ENCODE measurements at places on chromosomes 6 and 20. TPM values are rescaled to one million over a fixed set of nuclear protein-coding genes. Genes with fewer than 3 reads are reported as not detected.

The LAMA5 gene
- 56.7 TPM for polyA plus RNA-seq

The ULBP2 gene
- 0.78 TPM for polyA plus RNA-seq

The C20orf141 gene
- not detected for polyA plus RNA-seq

The CDH4 gene
- polyA plus RNA-seq = 0.95 TPM

The LY6G6C gene
- polyA plus RNA-seq = 0.19 TPM

The SLC22A7 gene
- 0.11 TPM for polyA plus RNA-seq

The PNLDC1 gene
- polyA plus RNA-seq = 0.31 TPM

The IL20RA gene
- 28.7 TPM for polyA plus RNA-seq

The METTL24 gene
- 0.46 TPM for polyA plus RNA-seq

The TMEM217 gene
- 0.57 TPM for polyA plus RNA-seq

The BEND3 gene
- polyA plus RNA-seq = 3.4 TPM

The CYP39A1 gene
- polyA plus RNA-seq = 2.0 TPM

The DLL1 gene
- polyA plus RNA-seq = 13.8 TPM

The HLA-A gene
- polyA plus RNA-seq = 60.0 TPM

The TGM3 gene
- 0.22 TPM for polyA plus RNA-seq

The TMC2 gene
- 0.05 TPM for polyA plus RNA-seq

The CST4 gene
- not detected for polyA plus RNA-seq

The SAPCD1 gene
- polyA plus RNA-seq = 2.1 TPM

The OR2H1 gene
- polyA plus RNA-seq = not detected

The OR2B6 gene
- polyA plus RNA-seq = not detected

The LY6G5C gene
- polyA plus RNA-seq = 2.5 TPM

The RIPPLY2 gene
- 0.34 TPM for polyA plus RNA-seq

The KIAA0408 gene
- polyA plus RNA-seq = 28.6 TPM

The IRF4 gene
- 2.4 TPM for polyA plus RNA-seq

The ARFGEF3 gene
- polyA plus RNA-seq = 1.6 TPM

The SLC44A4 gene
- polyA plus RNA-seq = 0.50 TPM

The HTR1B gene
- not detected for polyA plus RNA-seq

The NKAPL gene
- 1.9 TPM for polyA plus RNA-seq

The ROMO1 gene
- 61.6 TPM for polyA plus RNA-seq

The IMPG1 gene
- polyA plus RNA-seq = 0.19 TPM

The SNAI1 gene
- polyA plus RNA-seq = 8.0 TPM

Data from muscle of back (tissue), 13 donors.